ENCODE measurements at places on chromosomes 12 and 14.

DNA sequence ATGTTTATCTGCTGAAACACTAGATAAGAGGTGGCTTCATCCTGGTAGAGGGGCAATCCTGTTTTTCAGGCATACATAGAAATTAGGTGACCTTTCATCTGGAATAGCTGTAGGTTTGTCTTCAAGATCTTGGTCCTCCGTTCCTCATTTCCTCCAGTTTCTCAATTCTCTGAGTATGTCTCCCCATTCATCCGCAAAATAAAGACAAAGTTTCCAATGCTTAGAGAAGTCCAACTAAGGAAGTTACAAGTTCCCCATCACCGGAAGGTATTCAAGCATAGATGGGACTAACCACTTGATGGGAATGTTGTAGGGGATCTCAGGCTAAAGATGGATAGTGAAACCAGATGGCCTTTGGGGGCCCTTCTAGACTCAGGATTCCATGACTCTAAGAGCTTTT, 34.3 kb downstream of the ERG28 start:
- DNase-seq: no peak

DNA sequence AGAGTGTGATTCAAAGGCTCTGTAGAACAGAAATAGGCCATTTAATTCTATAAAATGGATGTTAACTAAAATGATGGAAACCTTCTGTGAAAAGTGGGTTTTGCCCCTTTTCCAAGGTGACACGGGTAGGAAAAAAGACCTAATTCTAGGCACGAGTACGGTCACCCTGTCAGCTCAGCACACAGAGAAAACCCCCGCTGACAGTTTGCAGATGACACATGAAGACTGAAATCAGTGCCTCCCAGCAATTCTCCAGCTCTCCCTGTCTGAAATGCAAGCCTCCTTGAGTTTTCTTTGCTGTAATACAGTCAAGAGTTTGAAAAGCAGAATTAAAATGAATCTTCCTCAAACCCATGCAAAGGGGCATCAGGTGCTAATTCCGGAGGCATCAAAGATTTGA, 230.0 kb downstream of the TMEM132D start:
- no peak for DNase-seq

GRCh38 chr12:51932218-51933076, 19.1 kb upstream of the ACVR1B start:
- DNase-seq: no peak

- DNase-seq: peak; percentile 81
Observed at GRCh38 chr12:685388-685787, 22.1 kb upstream of the NINJ2 start.

DNA sequence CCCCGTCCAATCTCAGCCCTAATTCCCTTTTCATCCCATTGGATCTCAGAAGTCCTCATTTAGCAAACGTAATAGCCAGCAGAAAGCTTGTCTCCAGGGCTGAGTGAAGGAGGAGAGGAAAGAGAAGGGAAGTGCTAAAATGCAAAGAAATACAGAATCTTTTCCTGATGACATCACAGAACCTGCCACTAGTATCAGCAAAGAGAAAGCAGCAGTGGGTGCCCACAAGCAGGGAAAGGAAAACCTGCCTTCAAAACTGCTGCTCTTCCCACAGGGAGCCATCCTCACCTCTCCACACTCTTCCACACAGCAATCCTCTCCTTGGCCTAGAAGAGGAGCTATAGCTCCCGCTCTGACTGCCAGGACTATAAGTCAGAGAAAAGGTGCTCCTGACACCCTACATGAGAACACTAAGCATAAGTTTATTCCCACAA, 11.3 kb downstream of the MED13L start:
- no peak for DNase-seq

GRCh38 chr12:28879379-28879778, 269.7 kb upstream of the FAR2 start:
- no peak for DNase-seq

GRCh38 chr12:124746649-124747425, 116.8 kb downstream of the SCARB1 start:
- no peak for DNase-seq

DNA sequence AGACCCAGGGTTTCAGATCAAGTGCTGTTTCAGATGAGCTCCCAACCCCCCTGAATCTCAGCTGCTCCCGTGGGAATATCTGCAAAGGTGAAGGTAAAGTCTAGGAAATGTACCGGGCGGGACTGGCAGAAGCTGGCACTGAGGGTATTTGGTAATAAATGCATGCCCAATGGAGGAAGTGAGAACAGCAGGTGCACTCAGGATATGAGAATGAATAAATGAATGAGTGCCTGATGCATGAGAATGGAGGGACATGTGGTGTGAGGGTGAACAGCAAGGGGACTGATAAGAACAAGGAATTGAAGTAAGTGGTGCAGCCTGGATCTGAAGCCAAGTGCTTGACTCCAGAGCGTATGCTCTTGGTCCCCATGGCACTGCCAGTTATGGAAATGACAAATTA, 11.6 kb downstream of the RAPGEF3 start:
- no peak for DNase-seq

GRCh38 chr14:91968280-91968679, 20.8 kb upstream of the FBLN5 start:
- DNase-seq: peak; percentile 22

GRCh38 chr14:65425885-65426284, 13.4 kb downstream of the FUT8 start:
- no peak for DNase-seq

GRCh38 chr12:111330800-111331752, 37.8 kb downstream of the PHETA1 start:
- no peak for DNase-seq
